Activated naive CD8-positive, alpha-beta T cell treated with anti-CD3 and anti-CD28 coated beads, Interleukin-2, amount 10 ng/mL, durations not matched to agents 7 days and 5 days (primary cell): ENCODE measurements at places on chromosomes 2 and 18. TPM values are rescaled to one million over a fixed set of nuclear protein-coding genes. Genes with fewer than 3 reads are reported as not detected.

Gene LINC00305
- not detected for total RNA-seq

Gene SMAD2
- total RNA-seq: 119 TPM

Gene PSTPIP2
- 12.9 TPM for total RNA-seq

- no peak for DNase-seq
- H3K27ac ChIP-seq: no peak overlapping the region
- H3K4me3 ChIP-seq: no peak overlapping the region
Measured at GRCh38 chr2:195706161-195706900, 49.3 kb downstream of the SLC39A10 start.

- H3K27ac ChIP-seq: peak overlapping the region; percentile 58
- no peak overlapping the region for H3K4me3 ChIP-seq
- H3K27me3 ChIP-seq: peaks cover 6% of the 10 kb centered on the region
- peaks cover 4% of the 10 kb centered on the region for H3K4me1 ChIP-seq
- DNase-seq: no peak
Measured at GRCh38 chr18:49846718-49847470, 33.6 kb upstream of the ACAA2 start.

DNA sequence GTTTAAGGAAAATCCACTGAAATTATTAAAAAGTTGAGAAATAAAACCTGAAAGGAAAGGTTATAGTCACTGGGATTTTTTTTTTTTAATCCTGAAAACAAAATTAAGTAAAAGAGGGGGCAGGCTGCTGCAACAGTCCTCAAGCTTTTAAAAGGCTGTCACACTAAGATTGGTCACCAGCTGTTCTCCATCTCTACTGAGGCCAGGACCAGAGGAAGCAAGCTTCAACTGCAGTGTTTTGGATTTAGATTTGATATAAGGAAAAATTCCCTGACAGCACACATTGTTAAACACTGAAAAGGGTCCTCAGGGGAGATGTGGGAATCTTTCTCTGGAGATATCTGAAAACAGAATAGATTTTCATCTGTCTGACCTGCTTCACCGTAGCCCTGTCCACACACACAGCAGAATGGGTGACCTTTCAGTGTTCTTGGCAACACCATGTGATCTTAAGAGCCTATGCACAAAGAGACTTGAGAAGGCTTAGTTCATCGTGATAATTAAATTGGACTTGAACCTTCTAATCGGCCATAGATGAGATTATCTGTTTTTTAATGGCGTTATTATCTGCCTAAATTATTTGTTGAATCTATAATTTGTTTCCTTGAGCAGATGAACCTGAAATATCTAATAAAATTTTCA, 132.0 kb upstream of the BOD1L2 start:
- peaks cover 13% of the 10 kb centered on the region for H3K4me1 ChIP-seq
- H3K27ac ChIP-seq: no peak overlapping the region
- H3K27me3 ChIP-seq: peaks cover 1% of the 10 kb centered on the region
- no peak for DNase-seq
- peaks cover under 1% of the 10 kb centered on the region for H3K36me3 ChIP-seq

DNA sequence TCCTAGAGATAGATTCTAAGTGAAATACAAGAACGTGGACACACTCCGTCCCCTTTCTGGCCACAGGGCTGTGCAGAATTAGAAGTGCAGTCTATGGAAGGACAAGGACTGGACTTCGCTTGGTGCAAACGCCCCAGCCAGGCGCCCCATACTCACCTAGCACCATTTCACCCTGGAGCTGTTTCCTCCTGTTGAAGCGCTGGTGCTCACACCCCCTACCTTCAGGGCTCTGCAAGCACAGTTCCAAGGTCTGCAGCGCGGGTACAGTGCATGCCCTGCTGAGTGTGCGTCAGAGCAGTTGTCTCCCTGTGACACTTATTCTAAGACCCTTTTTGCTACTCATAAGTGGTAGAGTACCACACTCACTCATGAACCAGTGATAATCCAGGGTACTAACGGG, 3.0 kb downstream of the HPCAL1 start:
- H3K36me3 ChIP-seq: peaks cover 16% of the 10 kb centered on the region
- DNase-seq: no peak
- no peaks in the 10 kb centered on the region for H3K27me3 ChIP-seq
- H3K4me1 ChIP-seq: peaks cover 50% of the 10 kb centered on the region

DNA sequence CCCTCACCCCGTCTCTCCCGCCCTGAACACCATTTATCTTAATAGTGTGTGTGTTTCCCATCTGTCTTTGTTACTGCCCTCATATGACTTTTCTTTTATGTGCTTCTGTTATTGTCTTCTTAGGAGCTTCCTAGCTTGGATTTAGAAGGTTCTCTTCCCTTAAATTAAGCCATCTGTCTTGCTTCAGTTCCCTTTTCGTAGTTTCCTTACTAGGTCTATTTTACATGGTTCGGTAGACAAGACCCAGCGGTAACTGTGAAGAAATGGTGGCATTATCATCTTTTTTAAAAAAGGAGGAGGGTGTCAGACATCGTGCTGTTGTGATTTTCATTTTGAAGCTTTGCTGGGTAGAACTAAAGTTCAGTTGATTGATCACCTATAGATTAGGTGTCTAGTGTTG, 10.3 kb downstream of the NCK2 start:
- peak overlapping the region; percentile 85 for H3K27ac ChIP-seq
- H3K27me3 ChIP-seq: no peaks in the 10 kb centered on the region
- peaks cover 75% of the 10 kb centered on the region for H3K4me1 ChIP-seq
- DNase-seq: no peak
- H3K36me3 ChIP-seq: peaks cover 46% of the 10 kb centered on the region
- H3K4me3 ChIP-seq: peak overlapping the region; percentile 58

DNA sequence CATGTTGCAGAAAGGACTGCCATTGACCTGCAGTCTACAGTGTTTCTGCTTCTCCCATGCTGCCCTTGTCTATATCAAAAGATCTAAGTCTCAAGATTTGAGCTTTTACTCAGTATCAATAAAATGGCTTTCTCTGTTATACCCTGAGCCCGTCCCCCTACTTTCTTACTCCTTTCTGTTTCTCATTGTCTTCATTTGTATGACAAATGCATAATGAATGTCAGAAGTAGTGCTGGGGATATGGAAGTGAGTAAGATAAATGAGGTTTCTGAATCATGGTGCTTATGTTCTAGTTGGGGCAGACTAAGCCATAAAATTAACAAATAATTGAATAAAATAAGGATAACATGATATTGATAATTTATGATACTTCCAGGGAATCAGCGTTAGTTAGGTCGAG, 128.6 kb downstream of the PARD3B start:
- no peak overlapping the region for H3K27ac ChIP-seq
- H3K27me3 ChIP-seq: peaks cover 4% of the 10 kb centered on the region
- no peak for DNase-seq
- no peaks in the 10 kb centered on the region for H3K4me1 ChIP-seq

GRCh38 chr2:58569475-58570185, 328.5 kb upstream of the FANCL start:
- no peaks in the 10 kb centered on the region for H3K36me3 ChIP-seq
- no peak overlapping the region for H3K4me3 ChIP-seq
- DNase-seq: no peak
- H3K4me1 ChIP-seq: peaks cover 7% of the 10 kb centered on the region
- peaks cover 7% of the 10 kb centered on the region for H3K27me3 ChIP-seq

DNA sequence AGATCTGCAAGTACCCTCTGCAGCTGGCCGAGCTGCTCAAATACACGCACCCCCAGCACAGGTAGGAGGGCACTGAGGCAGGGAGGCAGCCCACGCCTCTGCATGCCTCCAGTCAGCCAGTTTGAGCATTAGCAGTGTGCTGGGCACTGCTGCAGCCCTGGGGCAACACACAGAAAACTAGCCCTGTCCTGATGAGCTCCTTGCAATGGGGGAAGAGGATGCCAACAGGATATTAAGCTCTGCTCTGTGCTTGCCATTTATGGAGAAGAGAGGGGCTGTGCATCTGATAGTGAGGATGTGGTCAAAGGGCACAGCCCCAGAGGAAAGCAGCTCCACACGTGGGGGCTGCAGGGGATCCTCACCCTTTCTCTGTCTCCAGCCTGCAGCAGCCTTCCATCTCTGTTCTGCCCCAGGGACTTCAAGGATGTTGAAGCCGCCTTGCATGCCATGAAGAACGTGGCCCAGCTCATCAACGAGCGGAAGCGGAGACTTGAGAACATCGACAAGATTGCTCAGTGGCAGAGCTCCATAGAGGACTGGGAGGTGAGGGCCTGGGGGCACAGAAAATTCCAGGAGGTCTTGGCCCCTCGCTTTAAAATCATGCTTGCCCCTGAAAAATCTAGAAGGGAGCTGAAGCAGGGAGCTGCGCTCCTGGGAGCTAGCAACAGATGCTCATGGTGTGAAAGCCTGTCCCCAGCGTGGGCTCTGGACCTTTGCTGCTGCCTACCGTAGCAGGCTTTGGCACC, 51.7 kb downstream of the FAM168B start:
- peaks cover 3% of the 10 kb centered on the region for H3K27me3 ChIP-seq
- DNase-seq: peak; percentile 57
- H3K27ac ChIP-seq: peak overlapping the region; percentile 91
- peak overlapping the region; percentile 83 for H3K4me3 ChIP-seq
- peaks cover 5% of the 10 kb centered on the region for H3K36me3 ChIP-seq

- DNase-seq: no peak
- H3K27ac ChIP-seq: no peak overlapping the region
- no peaks in the 10 kb centered on the region for H3K36me3 ChIP-seq
- H3K27me3 ChIP-seq: peaks cover 11% of the 10 kb centered on the region
- H3K4me3 ChIP-seq: no peak overlapping the region
Measured at GRCh38 chr2:120531863-120532600, 186.1 kb downstream of the INHBB start.

DNA sequence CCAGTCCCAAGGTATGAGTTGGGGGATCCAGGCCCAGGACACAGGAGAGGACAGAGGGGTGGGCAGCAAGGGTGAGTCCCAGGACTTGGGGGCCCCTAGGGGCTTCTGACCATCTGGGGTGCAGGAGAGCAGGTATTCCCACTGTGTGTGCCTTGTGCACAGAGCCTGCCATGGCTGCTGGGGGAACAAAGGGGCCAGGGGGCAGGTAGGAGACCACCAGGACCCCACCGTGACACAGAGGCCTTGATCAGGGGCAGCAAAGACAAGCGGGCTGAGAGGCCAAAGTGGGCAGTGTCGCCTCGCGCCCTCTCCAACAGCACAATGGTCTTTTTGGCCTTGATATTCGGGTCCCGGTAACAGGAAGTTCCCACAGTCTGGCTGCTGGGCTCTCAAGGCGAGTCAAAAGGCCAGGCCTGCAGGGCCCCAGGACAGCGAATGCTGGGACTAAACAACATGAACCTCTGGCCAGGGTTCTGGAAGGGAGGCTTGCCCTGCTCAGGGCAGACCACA, 12.3 kb upstream of the GPR17 start:
- peaks cover 14% of the 10 kb centered on the region for H3K4me1 ChIP-seq
- DNase-seq: no peak
- peak overlapping the region; percentile 61 for H3K27ac ChIP-seq

GRCh38 chr2:15691586-15692310, 100.1 kb downstream of the DDX1 start:
- no peak overlapping the region for H3K27ac ChIP-seq
- H3K27me3 ChIP-seq: peaks cover 7% of the 10 kb centered on the region
- H3K36me3 ChIP-seq: no peaks in the 10 kb centered on the region
- DNase-seq: no peak
- no peak overlapping the region for H3K4me3 ChIP-seq

DNA sequence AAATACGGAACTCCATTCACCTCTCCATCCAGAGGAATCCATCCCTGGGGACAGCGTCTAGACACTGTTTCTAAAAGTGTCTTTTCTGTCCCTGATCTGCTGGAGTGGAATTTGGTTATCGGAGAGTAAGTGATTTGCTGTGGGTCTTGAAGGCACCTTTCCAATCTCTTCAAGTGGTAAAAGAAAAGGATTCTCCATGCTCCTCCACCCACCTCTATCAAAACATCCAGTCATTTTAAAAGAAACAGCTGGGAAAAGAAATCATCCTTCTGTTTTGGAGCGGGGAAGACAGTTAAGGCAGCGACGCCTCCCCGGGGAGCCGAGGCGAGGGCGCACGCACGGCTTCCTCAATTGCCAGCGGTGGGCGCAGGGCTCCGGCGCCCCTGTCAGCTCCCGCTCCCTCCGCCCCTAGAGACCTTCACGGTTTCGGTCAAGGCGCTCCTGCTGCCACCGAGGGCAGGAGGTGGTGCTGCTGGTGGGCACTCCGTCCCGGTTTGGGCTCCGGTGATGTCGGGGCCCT, 547 bp downstream of the SLC35F5 start:
- H3K27me3 ChIP-seq: no peaks in the 10 kb centered on the region
- peaks cover 22% of the 10 kb centered on the region for H3K4me1 ChIP-seq
- peaks cover 13% of the 10 kb centered on the region for H3K36me3 ChIP-seq
- no peak for DNase-seq
